ENCODE measurements at places on chromosomes 5 and 9.

DNA sequence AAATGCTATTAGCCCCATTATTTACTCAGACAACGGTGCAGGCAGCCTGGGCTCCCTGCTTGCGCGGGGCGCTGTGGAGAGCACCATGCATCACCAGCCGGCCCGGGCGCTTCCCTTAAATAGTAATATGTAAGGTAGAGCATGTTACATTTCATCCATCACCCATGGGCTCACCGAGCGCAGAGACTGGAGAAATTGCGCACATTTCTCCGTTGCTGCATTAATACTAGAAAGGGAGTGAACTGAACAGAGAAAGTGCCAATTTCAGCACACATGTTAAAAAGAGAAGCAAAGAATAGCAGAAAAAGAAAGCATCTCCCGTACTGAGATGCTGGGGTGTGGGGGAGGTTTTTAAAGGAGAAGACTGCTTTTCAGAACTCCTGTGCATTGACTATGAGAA is 400.3 kb downstream of the ZSWIM6 start:
- no peak for DNase-seq

GRCh38 chr5:130155345-130156011 is 251.2 kb downstream of the CHSY3 start:
- no peak for DNase-seq

- no peak for DNase-seq
These were observed 7.5 kb downstream of the RASGRF2 start for GRCh38 chr5:80967500-80968181.

DNA sequence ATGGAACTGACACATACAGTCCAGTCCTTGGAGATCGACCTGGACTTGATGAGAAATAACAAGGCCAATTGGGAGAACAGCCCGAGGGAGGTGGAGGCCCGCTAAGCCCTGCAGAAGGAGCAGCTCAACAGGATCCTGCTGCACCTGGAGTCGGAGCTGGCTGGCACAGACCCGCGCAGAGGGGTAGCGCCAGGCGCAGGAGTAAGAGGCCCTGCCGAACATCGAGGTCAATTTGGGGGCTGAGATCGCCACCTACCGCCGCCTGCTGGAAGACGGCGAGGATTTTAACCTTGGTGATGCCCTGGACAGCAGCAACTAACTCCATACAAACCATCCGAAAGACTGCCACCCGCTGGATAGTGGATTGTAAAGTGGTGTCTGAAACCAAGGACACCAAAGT is 1610.1 kb upstream of the ACO1 start:
- peak; percentile 92 for DNase-seq

GRCh38 chr5:132547269-132547668 is 3.9 kb upstream of the IL5 start:
- no peak for DNase-seq

DNA sequence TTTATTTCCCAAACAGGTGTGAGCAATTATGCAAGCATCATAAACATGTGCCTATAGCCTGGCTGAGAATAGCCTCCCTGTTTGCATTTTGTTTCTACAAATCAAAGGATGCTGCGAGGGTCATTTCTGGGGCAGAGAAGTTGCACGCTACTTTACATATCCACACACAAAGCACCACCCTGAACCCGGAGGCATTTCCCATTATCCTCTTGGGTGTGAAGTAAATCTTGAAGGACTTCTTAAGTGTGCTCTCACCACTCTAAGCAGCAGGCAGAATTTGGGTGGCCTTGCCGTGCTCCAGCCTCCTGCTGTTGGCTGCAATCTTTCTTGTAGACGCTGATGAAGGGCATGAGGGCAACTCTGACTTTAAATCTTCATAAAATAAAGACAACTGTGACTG is 124.0 kb upstream of the TLE4 start:
- no peak for DNase-seq
